Stimulated activated CD4-positive, alpha-beta T cell treated with anti-CD3 and anti-CD28 coated beads, Interleukin-1b, Interleukin-23, amount 100 ng/mL, for 24 hours (primary cell): ENCODE measurements at places on chromosomes 7 and 10.

DNA sequence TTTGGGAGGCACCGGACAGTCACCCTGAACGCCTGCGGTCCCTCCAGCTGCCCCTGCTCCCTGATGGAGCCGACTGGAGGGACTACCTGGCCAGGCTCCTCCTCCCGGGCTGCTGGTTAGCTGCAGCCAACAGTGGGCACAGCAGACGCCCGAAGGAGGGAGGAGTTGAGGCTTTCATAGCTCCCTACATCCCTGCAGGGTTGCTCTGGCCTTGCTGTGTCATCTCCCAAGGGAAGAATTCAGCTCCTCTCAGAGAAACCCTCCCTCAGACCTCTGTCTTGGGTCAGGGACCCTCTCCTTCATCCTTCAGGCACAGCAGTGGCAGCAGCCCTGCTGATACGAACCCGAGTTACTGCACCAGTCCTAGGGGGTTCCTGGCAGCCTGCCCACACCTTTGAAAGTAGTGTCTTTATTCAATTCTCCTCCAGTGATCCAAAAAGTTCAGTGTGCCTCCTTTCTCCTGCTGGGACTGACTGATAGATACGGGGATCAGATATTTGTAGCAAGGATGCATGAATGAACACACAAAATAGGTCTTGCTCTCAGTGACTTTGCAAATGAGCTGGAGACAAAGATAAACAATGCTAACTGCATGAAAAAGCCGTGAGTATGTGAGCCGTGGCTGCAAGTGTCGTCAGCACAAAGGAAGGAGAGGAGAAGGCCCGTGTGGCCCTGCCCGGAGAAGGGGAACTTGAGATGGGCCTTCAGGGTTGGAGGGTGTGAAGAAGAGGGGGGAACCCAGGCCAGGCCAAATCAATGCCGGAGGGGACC is 136.6 kb downstream of the PRKAG2 start:
- DNase-seq, result no peak

DNA sequence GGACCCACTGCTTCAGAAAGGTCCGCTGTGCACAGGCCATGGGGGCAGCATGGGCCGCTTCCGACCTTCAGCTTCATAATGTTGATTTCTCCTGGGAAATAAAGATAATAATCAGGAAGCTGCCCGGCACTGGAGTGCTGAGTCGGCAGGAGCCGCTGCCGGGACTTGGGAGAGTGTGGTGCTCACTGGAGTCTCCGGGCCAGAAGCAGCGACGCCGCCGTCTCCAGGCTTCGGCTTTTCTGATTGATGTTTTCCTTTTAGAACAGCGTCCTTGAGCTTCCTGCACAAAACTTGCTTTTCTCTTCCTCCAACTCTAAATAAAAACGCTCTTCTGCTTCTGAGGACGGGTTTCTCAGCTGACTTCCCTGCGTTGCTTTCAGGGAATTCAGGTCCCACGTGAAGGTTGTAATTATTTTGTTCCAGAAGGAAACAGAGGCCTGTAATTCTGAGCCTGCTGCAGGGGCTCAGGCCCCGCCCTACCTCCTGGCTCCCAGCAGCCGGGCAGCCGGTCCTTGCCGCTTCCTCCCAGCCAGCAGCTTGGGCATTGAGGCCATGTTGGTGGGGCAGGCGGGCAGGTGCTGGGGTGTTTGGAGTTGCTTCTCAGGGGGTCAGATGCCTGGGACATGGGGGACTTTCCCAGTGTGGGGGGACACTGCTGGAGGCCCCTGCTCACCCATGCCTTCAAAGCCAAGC is 14.7 kb downstream of the PWWP2B start:
- no peak for DNase-seq

DNA sequence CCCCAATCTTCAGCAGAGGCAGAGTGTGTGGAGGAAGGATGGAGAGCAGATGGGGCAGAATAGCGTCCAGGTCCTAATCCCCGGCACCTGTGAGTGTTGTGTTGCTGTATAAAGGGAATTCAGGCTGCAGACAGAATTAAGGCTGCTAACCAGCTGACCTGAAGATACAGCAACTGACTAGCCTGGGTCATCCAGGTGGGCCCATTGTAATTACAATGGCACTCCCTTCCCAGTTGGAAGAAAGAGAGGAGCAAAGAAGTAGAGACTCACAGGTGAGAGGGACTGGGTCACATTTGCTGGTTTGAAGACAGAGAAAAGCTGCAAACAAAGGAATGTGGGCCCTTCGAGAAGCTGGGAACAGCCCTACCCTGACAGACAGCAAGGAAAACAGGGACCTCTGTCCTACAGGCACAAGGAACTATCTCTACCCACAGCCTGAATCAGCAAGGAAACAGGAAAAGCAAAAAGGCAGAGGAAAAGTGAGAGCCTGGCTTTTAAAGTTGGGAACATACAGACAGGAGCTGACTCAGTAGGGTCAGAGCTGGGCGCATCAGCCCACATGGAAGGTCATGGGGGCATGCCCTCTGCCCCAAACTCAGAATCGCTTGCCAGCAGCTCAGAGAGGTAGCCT is 11.6 kb upstream of the TMEM72 start:
- DNase-seq, result no peak

GRCh38 chr7:157337316-157338149 is 729 bp downstream of the DNAJB6 start:
- peak; percentile 38 for DNase-seq

- DNase-seq, result no peak
Observed at GRCh38 chr10:120552262-120552661, 95.2 kb downstream of the PLPP4 start.

DNA sequence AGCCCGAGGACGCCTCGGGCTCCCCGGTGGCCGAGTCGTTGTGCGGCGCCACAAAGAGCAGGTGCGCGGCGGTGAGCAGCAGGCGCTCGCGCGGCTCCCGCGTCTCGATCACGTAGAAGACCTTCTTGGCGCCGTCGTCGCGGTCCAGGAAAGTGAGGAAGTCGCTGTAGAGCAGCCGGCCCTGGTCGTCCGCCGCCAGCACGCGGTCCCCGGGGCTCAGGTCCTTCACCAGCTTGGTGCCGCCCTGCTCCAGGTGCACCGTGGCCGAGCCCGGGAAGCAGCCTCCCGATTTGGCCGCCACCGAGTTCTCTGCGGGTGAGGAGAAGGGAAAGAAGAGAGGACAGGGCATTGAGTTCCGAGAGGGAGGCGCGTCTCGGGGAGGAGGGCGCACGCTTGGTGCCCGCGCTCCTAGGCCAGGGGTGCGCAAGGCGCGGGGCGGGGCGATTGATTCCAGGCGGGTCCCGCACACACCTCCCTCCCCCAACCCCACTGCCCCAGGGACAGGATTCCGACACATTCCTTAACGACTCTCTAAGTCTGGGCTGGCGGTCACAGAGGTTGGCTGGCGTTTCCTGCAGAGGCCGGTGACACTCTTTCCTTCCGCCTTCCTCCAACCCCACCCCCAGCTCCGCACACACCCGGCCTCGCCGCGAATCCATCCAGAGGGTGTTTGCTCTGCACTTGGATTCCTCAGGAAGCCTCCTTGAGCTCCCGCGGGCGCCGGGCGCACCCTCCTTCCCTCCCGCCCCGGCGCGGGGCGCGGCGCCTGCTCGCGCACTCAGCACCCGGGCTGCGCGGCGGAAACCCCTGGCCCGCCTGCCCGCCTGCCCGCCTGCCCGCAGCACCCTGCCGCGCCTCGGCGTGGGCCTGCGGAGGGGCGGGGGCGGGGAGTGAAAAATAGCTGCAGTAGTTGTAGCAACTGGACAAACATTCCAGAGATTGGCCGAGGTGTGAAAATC is 8.6 kb downstream of the SHH start:
- DNase-seq, result no peak

- DNase-seq, result no peak
Observed at GRCh38 chr10:43819464-43820230, 171.0 kb upstream of the ZNF32 start.

DNA sequence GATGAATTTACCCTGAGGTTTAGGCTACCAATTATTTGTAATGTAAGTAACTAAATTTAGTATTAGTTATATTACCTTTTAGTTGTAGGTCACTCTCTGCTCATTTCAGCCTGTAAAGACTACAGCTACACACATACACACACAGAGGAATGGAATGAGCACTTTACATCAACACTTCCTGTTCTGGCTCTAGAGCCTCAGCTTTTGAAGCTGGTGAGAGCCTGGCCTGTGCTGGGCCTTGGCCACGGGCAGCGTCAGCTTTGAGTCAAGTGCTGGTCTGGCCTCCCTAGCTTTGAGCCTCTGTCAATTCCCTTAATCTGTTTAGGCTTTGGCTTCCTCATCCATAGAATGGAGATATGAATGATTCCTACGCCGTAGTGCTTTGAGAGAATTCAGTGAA is 141.7 kb downstream of the EGFR start:
- no peak for DNase-seq

DNA sequence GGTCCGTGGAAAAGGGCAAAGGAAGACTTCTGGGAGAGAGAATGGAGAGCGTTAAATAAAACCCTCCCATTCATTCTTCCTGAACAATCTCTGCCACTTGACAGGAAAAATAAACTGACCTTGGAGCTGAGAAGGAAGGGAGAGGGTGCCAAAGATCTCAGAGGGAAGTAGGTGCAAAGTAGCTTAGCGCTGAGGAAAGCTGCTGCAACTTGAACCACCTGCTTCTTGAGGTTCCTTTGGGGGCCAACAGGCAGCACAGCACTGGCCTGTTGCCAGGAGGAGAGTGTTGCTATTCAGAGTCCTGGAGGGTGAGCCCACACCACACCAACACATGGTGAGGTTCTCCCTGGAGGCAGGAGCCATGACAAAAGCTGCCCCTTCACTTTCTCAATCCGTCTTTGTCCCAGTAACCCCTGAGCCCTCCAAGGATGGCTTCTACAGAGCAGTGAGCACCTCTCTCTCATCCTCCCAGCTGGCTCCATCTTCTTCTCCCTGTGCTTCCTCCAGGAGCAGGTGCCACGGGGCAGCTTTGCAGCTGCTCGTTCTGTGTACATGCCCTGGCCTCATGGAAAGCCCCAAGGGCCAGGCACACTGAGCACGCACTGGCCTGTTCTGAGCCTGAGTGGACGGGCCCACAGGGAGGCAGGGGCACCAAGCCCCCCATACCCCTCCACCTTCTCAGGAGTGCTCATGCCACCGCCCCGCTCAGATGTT is 101.3 kb downstream of the STRA8 start:
- no peak for DNase-seq

DNA sequence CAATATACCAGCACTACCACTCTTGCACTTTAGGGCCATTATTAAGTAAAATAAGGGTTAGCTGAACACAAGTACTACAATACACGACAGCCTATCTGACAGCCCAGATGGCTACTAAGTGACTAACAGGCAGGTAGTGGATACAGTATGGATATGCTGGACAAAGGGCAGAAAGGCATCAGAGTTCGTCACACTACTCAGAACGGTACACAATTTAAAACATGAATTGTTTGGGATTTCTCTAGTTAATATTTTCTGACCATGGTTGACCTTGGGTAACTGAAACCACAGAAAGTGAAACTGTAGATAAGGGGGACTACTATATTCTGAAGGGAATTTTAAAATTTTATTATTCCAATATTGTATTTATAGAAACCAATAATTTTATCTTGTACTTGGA is 101.3 kb upstream of the SKAP2 start:
- DNase-seq, result no peak

DNA sequence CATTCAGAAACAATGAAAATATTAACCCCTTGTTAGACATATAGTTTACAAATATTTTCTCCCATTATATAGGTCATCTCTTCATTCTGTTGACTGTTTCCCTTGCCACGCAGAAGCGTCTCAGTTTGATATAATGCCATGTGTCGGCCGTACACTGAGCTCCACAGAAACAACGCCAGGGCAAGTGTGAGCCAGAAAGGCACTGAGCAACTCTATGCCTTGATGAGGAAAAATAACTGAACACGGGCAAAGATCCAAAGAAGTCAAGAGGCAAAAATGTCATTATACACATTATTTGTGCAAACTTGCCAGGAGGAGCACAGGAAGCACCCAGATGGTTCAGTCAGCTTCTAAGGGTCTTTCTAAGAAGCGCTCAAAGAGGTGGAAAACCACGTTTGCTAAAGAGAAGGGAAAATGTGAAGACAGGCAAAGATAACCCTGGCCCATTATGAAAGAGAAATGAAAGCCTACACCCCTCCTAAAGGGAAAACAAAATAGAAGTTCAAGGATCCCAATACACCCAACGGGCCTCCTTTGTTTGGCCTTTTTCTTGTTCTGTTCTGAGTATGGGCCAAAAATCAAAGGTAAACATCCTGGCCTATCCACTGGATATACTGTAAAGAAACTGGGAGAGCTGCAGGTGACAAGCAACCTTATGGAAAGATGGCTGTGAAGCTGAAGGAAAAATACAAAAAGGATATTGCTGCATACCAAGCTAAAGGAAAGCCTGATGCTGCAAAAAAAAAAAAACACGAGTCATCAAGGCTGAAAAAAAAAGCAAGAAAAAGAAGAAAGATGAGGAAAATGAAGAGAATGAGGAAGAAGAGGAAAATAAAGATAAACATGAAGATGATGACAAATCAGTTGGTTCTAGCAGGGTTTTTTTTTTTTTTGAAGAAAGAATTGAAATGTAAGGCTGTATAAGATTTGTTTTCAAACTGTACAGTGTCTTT is 15.5 kb downstream of the ARHGAP12 start:
- DNase-seq, result no peak
